ENCODE measurements at places on chromosomes 6 and 20.

GRCh38 chr6:37141281-37142049 is 28.5 kb upstream of the PIM1 start:
- DNase-seq = no peak

GRCh38 chr6:137223370-137224131 is 4.4 kb upstream of the IFNGR1 start:
- no peak for DNase-seq

GRCh38 chr6:79422666-79423065 is 114.6 kb downstream of the LCA5 start:
- DNase-seq = no peak

DNA sequence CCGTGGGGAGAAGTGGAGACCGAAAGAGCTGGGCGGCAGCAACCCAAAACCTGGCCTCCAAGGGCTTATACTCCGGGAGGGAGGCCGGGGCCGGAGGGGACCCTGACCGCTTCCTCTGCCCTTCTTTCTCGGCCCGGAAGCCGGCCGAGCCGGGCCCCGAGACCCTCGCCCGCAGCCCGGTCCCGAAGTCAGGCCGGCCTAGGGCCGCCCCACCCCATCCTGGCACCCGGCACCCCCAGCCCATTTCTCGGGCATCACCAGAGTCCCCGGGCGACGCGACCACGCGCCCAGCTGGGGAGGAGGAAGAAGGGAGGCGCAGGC is 572 bp upstream of the ZDHHC14 start:
- DNase-seq = no peak

- DNase-seq = no peak
These were observed 8.7 kb upstream of the ATXN1 start for GRCh38 chr6:16769986-16770376.

DNA sequence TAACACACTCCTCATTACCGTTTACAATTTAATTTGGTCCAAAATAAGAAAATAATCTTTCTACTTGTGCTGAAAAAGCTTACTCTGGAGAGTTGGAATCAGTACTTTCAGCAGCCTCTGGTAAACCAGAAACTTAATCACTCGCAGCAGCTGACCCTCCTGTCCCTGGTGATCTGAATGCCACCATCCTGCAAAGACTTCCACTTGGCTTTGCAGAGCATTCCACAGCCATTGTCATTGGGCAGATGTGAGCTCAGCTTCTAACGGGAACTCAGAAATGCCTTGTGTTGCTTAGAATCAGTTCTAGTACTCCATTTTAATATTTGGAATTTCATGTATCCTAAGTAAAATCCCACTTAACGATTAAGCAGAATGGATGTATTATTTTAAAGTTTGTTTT is 59.7 kb downstream of the PHACTR1 start:
- DNase-seq = no peak

GRCh38 chr6:136987526-136987925 is 57.2 kb downstream of the IL20RA start:
- no peak for DNase-seq

DNA sequence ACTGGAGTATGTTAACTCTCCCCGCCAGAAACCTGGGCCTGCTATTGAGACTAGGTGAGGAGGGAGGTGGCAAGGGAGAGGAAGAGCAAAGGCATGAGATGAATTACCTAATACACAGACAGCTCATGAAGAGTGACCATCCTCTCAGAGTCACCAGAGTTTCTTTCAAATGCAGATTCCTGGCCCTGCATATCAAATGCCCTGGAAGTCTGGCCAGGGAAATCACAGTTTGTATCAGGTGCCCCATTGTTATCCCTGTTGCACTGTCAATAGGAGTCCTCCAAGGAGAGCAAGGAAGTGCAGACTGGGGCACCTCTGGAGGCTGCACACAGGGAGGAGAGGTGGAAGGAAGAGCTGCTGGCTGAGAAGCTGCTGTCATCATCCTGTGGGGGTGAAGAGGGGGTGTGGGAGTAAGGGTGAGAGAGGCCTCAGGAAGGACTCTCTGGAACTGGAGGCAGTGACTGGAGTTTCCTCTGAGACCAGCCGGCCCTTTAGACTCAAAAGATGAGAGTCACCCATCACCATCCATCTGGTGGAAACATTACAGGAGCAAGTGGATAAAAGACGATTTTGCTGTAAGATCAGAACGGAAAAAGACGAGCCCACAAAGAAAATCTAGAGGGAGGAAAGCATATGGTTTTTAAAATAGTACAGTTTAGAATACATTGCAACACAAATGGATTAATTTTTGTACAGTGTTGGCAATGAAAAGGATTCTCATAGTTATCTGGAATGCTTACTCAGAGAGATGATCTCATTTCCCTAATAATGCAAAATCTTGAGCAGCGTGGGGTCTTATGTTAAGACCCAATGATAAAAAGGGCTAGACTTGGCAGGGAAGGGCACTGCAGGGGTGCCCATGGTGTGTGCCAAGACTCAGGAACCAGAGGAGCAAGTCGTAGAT is 268.1 kb downstream of the UST start:
- DNase-seq = no peak

GRCh38 chr20:3787324-3788014 is 929 bp upstream of the CENPB start:
- DNase-seq = no peak

DNA sequence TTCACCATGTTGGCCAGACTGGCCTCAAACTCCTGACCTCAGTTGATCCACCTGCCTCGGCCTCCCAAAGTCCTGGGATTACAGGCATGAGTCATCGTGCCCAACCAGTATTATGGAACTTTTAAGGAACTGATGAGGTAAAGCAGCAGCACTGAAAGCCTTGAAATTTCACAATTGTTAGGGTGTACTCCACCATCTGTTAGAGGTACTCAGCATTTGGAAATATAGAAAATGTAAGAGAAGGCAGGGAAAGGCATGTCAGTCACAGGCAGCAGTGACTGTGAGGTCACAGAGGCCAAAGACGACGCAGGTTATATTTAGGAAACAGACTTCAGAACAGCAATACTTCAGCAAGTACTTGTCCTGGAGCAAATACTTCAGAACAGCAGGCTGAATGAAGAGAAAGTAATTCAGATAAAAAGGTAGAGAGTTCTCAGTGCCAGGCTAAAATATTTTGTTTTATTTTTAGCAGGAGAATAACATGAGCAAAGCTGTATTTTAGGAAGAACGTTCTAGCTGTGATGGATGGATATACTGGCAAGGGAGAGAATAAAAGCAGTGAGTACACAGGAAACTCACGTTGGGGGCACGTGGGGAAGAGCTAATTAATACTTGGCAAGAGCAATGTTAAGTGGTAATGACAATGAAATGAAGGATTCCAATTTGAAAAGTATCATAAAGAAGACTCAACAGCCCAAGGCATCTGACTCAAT is 67.2 kb downstream of the DTNBP1 start:
- DNase-seq = no peak

All from NCI-H524 (cell line).